Left ventricle myocardium inferior (tissue), 1 donor: ENCODE measurements at places on chromosomes 16 and 17. TPM values are rescaled to one million over a fixed set of nuclear protein-coding genes. Genes with fewer than 3 reads are reported as not detected.

MPP2 gene
- 12.1 TPM for total RNA-seq

GRCh38 chr17:68302066-68302564, 10.8 kb downstream of the ARSG start:
- DNase-seq: no peak

DNA sequence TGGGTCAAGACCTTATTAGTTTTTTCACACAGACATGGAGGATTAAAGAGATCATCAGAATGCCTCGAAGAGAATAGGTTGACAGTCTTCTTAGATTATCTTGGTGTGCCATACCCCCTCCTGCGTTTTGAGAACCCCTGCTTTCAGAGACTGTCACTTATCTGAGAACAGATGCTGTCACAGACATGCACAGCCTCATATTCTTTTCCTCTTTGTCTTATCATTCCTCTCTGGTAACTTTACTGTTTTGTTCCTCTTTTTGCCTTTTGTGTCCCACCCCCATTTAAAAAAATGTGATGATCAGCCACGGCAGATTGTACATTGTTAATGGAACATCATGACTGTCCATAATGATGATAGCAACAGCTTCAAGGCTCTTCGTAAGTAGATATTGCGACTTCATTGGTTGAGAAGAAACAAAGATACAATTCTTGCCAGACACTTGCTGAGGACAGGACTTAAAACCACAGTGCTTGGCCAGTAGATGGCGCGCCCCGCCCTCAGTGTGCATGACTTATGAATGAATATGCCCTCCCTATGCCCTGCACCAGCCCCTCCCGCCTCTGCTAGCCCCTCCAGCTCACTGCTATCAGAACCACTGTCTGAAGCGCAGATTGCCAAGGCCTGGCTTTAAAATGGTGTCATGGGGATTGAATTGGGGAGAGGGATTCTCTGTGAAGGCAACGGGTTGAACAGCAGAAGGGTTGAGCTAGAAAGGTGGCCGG, 2.6 kb upstream of the PITPNC1 start:
- peak; percentile 89 for DNase-seq

SLC16A11 gene
- 0.38 TPM for total RNA-seq

SLFN11 gene
- total RNA-seq: 15.1 TPM

DNA sequence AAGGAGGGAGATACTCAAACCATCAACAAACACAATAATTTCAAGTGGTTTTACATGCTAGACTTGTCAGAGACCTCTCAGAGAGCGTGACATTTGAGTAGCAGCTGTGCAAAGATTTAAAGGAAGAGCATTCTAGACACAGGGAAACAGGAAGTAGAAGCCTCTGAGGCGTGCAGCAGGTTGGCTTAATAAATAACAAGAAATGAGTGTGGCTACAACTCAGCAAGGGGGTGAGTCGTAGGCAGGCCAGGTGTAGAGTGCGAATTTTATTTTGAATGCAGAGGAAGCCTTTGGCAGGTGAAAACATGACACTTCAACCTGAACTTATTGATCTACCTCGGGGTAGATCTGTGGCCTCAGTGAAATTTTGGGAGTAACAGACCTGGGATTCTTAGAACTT, 73.2 kb upstream of the MRTFB start:
- DNase-seq: no peak

GRCh38 chr17:37089956-37090355, 141.2 kb downstream of the AATF start:
- DNase-seq: no peak

- DNase-seq: peak; percentile 95
Measured at GRCh38 chr17:28357061-28357900, at the start of gene POLDIP2. TSS of gene POLDIP2 (minus strand) at chr17:28357527. CDS start at chr17:28357448, 79 bp downstream.

GPATCH8 gene
- total RNA-seq: 16.6 TPM

DNA sequence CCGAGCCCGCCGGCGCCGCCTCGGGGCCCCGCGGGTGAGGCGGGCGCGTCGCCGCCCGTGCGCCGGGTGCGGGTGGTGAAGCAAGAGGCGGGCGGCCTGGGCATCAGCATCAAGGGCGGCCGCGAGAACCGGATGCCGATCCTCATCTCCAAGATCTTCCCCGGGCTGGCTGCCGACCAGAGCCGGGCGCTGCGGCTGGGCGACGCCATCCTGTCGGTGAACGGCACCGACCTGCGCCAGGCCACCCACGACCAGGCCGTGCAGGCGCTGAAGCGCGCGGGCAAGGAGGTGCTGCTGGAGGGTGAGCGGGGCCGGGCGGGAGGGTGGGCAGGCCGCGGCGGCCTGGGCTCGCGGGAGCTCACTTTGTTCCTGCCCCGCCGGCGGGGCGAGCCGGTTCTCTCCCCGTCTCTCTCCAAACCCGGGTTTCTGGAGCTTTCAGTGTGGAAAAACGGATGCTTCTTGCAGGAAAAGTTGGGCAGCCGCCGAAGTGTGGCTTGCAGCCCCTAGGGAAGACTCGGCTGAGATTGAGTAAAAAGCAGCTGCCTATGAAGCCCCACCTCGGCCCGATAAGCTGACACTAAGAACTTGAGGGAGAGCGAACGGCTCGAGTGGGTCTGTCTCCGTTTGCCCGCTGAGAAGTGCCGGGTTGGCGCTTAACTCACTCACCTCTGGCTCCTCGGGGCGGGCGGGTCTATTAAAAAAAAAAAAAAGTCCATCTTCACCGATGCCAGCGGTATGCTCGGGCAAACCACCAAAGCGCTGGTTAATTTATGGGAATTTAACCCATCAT, 677 bp downstream of the SNTB2 start:
- peak; percentile 58 for DNase-seq
